Hepatocyte (in vitro differentiated cells): ENCODE measurements at places on chromosomes 4 and X.
A peak's percentile ranks its signal among the peaks of the same experiment; 100 is the strongest.

- DNase-seq, result no peak
Measured at GRCh38 chrX:39299615-39300014, 498.4 kb downstream of the MID1IP1 start.

DNA sequence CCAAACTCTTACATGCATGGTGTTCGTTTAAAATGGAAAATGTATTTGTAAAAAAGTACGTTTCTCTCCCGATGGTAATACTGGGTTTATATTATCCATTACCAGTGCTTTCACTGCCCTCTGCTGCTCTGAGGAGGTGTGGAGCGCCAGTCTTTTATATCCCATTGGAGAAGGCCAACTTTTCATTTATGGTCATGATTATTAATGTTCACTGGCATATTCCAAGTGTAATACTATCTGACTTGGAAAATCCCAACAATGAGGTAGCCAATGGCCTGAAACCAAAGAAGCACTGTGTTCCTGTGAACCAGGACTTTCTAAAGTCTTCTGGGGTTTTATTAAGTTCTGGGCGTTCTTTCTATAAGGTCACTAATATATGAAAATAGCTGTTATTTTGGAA lies 80.7 kb downstream of the SYNPO2 start:
- peak; percentile 63 for DNase-seq

DNA sequence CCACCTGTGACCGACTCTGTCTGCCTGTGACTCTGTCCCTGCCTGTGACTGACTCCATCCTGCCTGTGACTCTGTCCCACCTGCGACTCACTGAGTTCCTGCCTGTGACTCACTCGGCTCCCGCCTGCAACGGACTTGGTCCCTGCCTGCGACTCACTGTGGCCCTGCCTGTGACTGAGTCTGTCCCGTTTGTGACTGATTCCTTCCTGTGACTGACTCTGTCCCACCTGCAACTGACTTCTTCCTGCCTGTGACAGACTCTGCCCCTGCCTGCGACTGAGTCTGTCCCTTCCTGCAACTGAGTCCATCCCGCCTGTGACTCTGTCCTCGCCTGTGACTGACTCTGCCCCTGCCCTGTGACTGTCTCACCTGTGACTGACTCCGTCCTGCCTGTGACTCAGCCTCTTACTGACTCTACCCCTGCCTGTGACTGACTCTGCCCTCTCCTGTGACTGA lies 9.6 kb upstream of the UVSSA start:
- DNase-seq, result peak; percentile 51

DNA sequence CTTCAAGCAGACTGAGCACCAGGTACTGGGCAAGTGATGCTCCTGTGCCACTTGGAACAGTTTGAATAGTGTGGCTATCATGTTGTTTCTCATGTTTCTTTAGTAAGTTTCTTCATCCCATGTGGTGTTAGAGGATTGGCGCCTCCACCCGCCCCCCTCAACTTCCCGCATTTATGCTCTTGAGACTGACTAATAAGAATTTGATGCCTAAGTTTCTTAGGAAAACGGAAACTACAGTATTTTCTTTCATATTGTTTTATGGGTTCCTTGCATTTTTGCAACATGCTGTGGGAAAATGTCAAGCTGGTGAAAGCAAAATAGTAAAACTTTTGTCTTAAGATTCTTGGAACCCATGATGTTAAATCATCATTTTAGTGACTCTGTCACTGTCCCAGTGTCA lies 101.2 kb upstream of the SLC4A4 start:
- DNase-seq, result no peak

DNA sequence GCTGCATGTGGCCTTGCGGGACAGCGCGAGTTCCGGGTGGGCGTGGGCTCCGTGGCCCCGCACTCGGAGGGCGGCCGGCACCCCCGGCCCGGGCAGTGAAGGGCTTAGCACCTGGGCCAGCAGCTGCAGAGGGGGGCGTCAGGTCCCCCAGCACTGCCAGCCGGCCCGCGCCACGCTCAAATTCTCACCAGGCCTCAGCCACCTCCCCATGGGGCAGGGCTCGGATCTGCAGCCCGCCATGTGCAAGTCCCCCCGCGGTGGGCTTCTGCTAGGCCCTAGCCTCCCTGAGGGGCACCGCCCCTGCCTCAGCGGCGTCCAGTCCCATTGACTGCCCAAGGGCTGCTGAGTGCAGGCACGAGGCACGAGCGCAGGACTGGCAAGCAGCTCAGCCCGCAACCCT lies 2.6 kb upstream of the MCUB start:
- DNase-seq, result no peak

GRCh38 chrX:39819921-39820849 lies 277.6 kb downstream of the BCOR start:
- DNase-seq, result peak; percentile 66

- peak; percentile 63 for DNase-seq
Measured at GRCh38 chr4:186132577-186133242, 28.2 kb downstream of the FAM149A start.

GRCh38 chr4:72109959-72110497 lies 78.2 kb downstream of the NPFFR2 start:
- no peak for DNase-seq

GRCh38 chr4:7351014-7351413 lies 83.7 kb downstream of the PSAPL1 start:
- no peak for DNase-seq

DNA sequence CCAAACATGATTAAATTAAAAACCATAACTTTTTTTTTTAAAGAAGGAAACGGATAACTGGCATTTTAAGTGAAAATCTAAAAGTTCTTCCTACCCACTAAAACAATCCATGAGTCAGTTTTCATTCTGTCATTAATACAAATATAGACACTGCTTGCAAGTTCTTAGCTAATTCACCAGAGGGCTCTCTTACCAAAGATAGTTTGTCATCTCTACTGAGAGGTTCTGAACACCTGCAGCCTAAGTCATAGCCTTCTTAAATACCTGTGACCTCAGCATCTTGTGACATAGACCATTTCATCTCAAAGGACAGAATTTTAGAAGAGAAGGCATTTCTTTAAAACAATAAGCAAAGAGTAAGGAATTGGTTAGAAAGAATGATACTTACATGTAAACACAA lies 65.3 kb upstream of the FAM120C start:
- DNase-seq, result peak; percentile 33
